ENCODE measurements at places on chromosomes 1 and 21.

DNA sequence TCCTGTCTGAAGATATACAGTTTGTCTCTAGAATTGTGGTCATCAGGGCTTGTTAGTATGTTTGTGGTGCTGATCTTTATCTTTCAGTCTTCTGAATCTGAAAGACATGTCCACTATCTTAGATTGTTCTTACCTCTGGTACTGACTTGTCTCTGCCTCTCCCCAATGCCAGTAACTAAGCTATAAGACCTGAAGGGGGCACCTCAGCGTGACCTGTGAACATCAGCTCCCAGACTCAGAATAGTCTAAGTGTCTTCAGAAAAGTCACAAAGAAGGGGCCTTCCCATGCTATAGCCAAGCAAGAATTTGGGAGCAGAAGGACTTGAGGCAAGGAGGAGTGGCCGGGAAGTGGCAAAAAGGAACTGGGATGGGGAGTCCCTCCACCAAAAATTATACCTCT, 178.1 kb downstream of the NTNG1 start:
- DNase-seq: no peak

- peak; percentile 91 for DNase-seq
These were observed 6.5 kb upstream of the C2CD4D start for GRCh38 chr1:151846062-151846568.

GRCh38 chr1:234572966-234573365, 37.0 kb downstream of the IRF2BP2 start:
- no peak for DNase-seq

DNA sequence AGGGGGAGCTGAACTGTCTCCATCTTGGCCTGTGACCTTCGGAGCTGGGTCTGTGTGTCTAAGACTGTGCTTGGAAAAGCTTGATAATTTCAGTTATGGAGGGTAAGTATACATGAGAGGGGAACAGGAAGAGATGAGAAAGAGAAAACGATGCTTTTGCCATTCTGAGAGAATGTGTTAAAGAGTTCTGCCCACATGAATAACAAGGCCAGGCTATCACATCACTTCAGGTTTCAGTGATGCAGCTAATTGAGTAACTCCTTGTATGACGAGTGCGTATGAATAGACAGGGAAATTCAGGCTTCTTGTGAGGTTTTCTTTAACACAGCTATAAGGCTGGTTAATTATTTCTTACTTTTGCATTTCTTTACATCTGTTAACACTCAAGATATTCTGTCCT, 81.0 kb downstream of the PLPPR5 start:
- DNase-seq: no peak

DNA sequence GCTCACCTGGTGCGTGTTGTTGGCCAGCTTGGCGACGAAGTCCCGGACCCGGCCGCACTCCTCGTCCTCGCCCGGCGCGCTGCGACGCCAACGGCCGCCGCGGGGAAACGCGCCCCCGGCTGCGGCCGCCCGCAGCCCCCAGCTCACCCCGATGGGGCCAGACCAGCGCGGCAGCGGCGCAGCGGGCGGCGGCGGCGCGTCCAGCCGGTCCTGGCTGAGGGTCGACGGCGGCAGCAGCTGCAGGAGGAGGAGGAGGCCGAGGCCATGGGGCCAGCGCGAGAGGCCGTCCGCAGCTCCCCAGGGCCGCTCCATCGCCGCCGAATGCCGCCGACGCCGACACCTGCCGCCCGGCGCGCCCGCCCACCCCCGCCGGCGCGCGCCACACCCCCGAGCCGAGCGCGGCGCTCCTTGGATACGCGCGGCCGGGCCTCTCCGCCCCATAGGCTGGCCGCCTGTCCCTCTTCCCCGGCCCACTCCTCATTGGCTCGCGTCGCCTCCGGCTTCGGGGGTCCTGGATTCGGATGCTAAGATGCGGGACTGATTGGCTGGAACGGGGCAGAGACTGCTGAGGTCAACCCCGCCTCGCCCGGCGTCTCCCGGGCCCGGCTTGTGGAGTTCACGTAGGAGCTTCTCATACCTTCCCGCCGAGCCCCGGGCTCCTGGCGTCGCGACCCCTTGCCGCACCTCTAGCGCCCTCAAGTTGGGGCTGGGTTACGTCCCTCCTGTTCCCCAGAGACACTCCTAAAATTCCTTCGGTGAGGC, at the start of gene SORT1:
SORT1 (minus strand) TSS at position 338 of the 762 bp plus-strand sequence; CDS start at position 312, 26 bp downstream.
- DNase-seq: peak; percentile 92

GRCh38 chr1:11196945-11197344, 7.8 kb downstream of the ANGPTL7 start:
- no peak for DNase-seq

DNA sequence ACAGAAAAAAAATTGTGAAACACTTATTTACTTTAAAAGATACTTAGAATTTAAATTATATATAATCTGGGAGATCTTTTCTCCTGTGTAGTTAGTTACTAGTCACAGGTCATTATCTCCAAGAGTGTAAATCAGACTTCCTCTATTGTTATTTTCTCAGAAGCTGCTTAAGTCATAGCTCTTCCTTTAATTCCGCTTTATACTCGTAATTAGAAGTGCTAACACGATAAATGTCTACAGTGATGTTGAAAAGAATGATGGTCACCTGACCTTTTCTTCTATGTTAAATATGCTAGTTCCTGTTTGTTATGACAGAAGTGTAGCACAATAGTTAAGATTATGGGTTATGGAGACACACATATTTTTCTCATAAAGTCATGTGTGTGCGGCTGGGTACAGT, 123.6 kb downstream of the TGFB2 start:
- DNase-seq: no peak

GRCh38 chr1:89945852-89946476, 48.9 kb upstream of the ZNF326 start:
- DNase-seq: peak; percentile 76

GRCh38 chr1:155273343-155274245, at the start of gene CLK2:
CLK2 (minus strand) TSS chr1:155273504; CDS start chr1:155270977, 2,527 bp downstream.
- DNase-seq: peak; percentile 95

DNA sequence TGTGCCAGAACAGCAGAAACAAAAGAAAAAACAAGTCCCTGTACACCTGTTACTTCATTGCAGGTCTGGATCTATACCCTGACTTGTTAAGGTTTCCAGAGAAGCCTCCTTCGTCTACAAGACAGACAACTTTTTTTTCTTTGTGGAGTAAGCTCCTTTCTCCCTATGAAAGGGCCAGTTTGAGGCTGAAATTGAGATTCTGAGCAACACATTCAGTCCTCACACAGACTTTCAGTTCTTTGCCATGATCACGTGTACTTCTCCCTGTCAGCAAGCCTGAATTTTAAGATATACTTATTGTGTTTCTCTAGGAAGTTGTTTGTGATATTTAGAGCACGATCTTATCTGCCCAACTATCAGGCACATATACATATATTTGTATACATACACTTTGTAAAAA, 374.0 kb downstream of the NTNG1 start:
- no peak for DNase-seq

DNA sequence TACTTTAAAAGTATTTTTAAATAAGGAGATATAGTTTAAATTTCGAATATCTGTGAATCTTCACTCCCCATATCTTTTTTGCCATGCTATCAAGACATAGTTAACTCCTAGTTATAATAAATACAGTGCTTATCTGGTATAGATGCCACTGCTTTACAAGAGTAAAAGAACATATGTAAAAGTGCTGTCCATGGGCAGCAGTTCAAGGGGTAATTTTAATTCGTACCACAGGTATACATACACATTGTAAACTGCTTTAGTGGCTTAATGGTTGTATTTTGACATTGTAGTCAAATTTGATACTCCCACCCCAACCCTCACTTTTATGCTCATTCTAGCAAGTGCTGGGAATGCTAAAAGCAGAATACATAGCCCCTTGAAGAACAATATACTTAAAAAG, 18.6 kb downstream of the POU2F1 start:
- no peak for DNase-seq

DNA sequence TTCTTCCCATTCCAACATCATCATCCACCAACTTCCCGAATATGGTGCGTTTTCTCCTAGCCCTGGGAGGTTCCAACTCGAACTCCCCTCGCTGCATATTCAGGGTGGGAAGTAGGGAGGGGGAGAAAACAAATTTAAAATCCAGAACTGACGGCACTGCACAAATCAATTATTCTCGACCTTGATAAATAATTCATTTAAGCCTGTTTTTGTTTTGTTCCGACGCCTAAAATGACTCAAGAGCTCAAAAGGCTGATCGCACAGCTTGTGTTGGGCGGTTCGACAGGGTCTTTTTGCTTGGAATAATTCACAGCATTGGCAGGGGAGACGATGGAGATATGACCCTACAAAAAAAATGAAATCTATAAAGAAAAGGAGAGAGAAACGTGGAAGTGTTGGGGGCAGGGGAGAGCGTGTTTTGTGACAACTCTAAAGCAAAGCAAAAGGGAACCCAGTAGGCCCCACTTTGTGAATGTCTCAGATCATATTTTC, 3.1 kb upstream of the BARHL2 start:
- no peak for DNase-seq

GRCh38 chr1:3596663-3597598, 14.4 kb downstream of the MEGF6 start:
- no peak for DNase-seq

DNA sequence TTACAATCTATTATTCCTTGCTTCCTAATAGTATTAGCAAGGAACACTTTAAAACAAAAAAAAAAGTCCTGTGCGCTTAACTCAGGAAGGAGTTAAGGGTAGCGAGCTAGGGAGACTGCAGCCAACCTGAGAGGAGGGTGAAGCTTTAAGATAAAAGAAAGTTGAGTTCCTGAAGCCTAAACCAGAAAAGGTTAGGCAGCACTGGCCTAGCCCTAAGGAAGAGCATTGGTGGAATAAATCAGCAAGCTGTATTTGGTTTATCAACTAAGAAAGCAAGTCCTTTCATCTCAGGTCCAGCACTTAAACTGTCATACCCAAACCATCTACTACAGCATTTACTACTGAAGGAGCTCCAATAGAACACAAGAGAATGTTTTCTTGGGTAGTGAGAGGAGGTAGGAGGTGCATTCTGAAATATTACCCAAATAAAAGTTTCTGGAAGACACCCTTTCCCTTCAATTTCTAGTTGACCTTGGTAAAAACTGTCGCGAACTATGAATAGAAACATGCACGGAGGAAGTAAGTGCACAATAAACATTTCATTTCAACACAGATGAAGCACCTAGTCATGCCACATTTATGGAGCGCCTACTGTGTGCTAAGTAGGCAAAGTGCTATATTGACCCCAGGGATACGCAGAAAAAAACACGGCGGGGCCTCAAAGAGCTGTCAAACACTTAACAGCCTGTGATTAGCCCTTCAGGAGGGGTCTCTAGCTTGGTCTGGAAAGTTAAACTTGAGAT, 1.3 kb downstream of the GLRX2 start:
- DNase-seq: no peak

DNA sequence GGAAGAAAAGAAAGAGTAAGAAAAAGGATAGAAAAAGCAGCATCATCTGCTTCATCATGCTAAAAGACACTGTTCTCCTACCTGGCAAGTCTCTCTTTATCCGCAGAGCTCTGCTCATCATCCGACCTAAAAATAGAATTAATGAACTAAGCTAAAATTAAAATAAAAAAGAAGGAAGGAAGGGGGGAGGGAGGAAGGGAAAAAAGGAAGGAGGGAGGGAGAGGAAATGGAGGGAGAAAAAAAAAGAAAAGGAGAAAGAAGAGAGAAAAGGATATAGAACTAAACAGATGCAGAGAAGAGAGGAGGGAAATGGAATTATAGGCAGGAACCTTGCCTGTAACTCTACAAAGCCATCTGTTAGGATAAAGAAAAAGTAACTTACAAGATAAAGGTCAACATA, 34.1 kb downstream of the ARNT start:
- no peak for DNase-seq

- no peak for DNase-seq
These were observed 44.6 kb upstream of the GRIK3 start for GRCh38 chr1:37078866-37079265.

- DNase-seq: peak; percentile 66
These were observed 6.4 kb upstream of the GSTM4 start for GRCh38 chr1:109649491-109649914.

DNA sequence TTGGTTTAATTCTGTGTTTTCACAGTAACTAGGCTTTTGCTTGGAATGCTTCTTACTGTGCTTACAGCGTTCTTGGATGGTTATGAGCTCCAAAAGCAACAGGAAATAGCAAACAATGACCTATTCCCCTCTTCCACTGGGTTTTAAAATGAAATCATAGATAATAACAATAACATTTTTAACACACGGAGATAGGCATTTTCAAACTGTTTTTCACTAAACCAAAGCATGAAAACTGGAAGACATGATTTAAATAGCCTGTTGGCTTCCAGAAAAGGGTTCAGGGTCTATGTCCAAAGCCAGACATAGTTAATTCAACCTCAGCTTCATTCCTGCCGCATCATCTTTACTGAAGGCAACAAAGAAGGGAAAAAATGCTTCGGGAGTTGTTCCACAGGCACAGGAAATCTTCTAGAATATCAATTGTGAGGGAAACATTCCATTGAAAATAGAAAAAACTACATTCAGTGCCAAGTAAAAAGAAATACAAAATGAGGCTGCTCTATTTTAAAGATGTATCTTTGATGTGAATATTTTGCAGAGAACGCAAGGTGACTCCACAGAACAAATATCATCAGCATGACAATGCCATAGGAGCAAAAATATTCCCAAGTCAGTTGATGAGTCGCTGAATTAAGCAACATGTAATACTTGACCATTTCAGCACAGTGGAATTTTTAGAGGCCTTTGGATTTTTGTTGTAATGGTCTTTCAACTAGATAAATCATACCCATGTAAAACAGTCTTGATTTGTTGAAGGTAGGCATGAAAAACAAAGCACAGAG, 80.7 kb downstream of the NID1 start:
- DNase-seq: peak; percentile 75

- DNase-seq: no peak
These were observed 294.5 kb downstream of the RRAGC start for GRCh38 chr1:38565020-38565491.

- no peak for DNase-seq
These were observed 32.7 kb downstream of the UMODL1 start for GRCh38 chr21:42103843-42104242.

DNA sequence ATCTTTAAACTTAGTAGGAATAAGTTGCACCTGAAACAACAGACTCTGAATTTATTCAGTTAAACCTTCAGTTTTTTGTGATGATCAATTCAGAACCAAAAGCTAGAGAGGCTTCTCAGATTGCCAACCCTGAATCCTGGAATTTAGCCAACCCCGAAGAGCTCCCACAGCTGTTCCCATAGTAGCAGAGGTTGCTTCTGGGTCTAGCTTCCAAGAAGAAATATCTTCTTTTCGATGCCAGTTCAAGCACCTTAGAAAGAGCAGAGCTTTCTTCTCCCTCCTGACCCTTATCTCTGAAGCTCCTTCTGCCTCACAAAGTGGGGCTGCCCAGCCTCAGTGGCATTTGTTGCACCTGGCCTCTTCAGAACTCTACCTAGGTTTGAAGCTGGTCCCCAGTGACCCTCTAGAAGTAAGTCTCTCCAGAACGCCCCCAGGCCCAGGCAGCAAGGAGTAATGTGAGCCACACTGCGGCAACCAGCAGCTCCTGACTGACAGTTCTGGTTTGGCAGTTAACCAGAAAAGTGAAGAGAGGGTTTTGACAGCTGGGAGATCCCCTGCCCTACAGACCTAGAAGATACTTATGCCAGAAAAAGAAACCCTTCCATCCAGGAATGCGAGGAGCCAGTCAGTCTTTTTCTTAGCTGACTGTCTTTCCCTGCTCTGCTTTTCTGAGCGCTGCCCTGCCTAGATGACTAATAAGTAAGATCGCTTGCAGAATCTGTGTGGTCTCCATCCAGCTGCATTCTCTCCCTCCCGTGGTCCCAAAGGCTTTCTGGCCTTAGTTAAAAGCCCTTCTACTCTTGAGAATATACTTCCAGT, 165.9 kb downstream of the ADGRL4 start:
- peak; percentile 76 for DNase-seq

GRCh38 chr1:2874607-2875480, 73.4 kb upstream of the TTC34 start:
- no peak for DNase-seq
